ENCODE measurements at places on chromosomes 7 and 10. TPM values are rescaled to one million over a fixed set of nuclear protein-coding genes. Genes with fewer than 3 reads are reported as not detected.

OPN1SW gene
- not detected for total RNA-seq

DNA sequence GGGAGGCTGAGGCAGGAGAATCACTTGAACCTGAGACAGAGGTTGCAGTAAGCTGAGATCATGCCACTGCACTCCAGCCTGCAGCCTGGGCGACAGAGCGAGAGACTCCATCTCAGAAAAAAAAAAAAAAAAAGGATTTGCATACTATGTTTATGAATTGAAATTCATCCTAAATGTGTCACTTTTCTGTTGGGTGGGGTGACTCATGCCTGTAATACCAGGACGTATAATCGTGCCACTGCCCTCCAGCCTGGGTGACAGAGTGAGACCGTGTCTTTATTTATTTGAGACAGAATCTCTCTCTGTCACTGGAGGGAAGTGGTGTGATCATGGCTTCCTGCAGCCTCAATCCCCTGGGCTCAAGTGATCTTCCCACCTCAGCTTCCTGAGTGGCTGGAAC, 5.8 kb downstream of the ZNF212 start:
- no peak for DNase-seq

DNA sequence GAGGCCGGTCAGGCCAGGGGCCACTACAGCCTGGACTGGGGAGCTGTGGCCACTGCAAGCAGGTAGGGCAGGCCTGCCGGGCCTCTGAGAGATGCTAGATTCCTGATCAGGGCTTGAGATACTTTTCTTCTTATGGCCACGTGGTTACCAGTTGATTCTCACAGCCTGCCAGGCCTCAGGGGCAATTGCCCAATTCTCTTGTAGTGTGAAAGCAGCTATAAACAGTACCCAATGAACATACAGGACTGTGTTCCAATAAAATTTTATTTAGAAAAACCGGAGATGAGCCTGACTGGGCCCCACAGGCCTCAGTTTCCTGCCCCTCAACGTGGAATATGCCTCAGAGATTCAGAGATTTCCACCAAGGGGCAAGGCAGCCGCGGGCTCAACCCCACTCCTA, 475.2 kb downstream of the TCERG1L start:
- no peak for DNase-seq

AFAP1L2 gene
- 1.7 TPM for total RNA-seq

DNA sequence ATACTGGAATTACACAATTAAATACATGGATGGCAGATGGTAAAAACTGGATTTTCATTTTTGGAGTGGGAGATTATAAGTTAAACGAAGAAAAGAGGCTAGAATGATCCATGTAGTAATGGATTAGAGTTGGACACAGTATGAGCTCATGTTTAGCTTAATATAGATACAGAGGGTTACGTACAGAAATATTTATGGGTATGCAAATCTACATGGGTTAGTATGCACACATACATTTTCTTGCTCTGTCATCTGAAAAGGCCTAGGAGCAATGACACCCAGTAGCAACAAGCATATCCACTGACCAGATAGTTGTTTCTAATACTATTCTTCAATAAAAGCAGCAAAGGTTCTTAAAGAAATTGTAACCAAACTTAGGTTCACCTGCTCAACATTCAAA, 366.4 kb downstream of the SEMA3D start:
- no peak for DNase-seq

PRLHR gene
- not detected for total RNA-seq

DNA sequence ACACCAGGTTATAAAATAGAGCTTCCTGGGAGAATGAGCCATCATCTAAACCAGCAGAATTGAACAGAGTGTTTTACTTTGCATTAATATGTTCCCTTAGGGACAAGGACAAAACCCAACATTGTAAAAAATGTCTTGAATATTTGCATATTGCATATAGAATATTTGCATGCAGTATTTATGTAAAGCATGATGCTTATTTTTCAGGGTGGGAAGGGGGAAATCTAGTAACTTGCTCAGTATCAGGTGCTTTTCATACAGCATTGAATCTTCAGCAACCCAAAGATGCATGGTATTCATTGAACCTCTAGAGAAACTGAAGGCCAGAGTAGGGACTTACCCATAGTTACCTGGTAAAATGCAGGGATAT, 409.2 kb upstream of the ZMIZ1 start:
- no peak for DNase-seq

AKR1D1 gene
- not detected for total RNA-seq

DNA sequence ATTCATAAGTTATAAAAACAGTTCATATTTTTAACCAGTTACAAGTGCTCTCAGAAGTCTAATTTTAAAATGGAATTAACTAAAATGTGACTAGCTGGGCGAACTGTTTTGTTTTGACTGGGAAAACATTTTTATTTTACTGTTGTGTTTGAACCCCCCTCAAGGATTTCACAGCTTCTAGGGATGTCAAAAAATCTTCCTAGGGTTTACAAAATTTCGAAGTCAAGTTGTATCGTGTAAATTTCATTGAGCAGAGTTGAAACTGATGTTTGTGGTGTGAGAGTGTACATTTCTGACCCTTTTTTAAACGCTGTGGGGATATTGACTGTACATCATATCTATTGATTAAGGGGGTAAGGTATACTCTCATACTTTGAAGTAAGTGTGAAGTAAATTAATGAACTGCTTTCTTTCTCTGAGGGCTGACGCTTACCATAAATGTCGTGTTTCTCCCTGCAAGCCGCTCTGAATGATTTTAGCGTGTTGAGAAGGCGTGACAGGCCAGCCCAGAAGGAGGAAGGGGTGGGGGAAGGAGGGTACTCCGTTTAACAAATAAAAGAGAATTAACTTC, 1.8 kb upstream of the SP8 start:
- no peak for DNase-seq

ANKRD2 gene
- total RNA-seq, result not detected

GRCh38 chr10:79111846-79112614, 43.3 kb downstream of the ZMIZ1 start:
- no peak for DNase-seq

GRCh38 chr10:6151087-6151977, 51.4 kb upstream of the PFKFB3 start:
- DNase-seq, result peak; percentile 34

GNAT3 gene
- total RNA-seq, result not detected

DNA sequence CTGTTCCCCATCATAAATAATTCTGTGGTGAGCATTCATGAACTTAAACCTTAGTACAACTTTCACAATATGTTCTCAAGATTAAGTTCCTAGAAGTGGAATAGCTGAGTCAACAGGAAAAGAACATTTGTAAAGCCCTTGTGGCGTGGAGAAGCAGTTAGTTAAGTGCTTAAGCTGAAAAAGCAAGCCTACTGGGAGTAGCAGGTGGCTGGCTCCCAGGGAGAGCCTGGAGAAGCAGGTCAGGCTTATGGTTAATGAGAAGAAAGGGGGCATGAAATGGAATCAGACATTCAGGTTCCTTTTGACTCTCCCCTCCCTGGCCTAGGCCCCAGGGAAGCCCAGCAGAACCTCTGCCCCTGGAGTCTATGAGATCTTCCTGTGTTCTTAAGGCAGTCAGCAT, 35.3 kb downstream of the VSTM4 start:
- DNase-seq, result no peak

NUTM2A gene
- not detected for total RNA-seq

DNA sequence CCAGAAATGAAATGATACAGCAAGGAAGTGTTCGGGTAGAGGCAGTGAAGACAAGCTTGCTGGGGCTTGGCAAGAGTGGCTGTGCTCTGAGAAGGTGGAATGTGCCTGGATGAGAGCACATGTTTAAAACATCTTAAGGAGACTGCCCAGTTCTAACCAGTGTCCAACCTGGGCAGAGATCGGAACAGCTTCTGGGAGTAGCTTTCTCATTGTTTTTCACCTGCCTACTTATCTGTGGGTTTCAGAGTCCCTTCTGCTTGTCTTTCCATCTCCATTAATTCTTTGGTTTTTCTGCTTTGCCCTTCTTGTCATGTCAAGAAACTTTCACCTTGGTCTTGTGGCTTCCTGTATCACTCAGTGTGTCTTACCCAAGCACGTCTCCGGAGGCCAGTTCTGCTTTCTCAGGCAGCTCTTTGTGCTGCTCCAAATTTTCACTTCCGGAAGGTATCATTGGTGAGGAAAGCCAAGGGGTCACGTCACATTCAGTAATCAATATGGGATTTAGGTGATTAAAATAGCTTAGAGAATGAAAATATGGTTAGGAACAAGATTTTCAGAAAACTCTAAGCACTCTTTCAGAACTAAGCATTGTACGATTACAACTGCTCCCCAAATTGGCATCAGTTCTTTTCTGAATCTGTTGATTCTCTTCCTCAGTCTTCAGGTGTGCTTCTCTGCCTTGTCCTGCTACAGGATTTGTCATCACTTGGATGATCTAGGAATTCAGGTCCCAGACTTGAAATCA, 5.5 kb upstream of the LAMB4 start:
- DNase-seq, result no peak

GRCh38 chr7:108770981-108771745, 201.5 kb downstream of the DNAJB9 start:
- DNase-seq, result no peak

SEC31B gene
- total RNA-seq, result 0.10 TPM

DNA sequence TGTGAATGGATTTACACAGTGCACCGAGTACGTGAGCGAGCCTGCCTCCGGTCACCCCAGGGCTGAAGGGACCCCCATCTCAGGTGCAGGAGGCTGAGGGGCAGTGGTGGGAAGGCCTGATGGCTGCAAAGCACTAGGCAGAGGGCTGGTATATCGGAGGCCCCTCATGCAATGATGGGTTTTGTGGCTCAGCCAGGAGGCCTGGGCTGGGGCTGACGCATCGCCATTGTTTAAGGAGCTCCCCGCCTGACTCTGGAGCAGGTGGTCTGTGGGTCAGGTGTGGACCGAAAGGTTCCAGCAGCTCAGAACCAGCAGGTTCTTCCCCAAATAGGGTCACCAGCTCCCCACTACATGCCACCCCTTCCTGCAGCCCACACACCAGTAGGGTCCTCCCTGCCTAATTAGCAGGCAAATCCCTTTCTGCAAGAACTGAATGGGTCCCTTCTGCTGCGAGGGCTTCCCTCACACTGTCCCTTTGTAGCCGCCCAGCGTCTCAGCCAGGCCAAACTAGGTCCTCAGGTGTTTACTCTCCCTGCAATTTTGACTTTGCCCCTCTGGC, 33.0 kb downstream of the OAT start:
- no peak for DNase-seq

GRCh38 chr7:13692548-13692947, 296.9 kb downstream of the ETV1 start:
- no peak for DNase-seq

- no peak for DNase-seq
Observed at GRCh38 chr10:60645980-60646379, 132.3 kb upstream of the CDK1 start.

RASA4 gene
- total RNA-seq, result 6.9 TPM

DNA sequence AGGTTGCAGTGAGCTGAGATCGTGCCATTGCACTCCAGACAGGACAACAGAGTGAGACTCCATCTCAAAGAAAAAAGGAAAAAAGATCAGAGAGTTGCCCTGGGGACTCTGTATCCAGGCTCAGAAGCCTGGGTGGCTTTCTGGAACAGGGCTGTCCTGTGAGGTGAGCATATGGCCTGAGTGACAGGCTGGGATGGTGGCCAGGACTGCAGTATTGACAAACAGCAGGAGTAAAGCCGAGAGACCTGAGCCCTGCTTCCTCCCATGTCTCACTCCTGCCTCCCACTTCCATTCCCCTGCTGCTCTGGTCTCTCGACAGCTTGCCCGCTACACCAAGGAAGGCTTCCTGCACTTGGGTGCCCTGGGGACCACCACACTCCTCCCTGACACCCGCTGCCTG, 578.5 kb downstream of the GALNT17 start:
- DNase-seq, result no peak

DNA sequence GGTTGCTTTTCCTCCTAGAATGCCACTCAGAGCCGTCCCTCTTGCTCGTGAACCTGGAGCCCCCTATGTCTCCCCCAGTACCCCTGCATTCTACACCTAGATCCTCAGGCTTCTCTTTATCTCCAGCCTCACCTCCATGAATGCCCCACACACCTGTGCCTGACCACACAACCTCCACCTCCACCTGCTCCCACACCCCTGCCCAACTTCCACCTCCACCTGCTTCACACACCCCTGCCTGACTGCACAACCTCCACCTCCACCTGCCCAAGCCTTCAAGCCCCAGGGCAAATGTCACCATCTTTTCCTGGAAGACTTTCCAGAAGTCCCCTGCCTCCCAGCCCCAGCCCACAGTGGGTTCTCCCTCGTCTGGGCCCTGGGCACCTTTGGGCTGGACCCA, 6.9 kb upstream of the LFNG start:
- no peak for DNase-seq

- no peak for DNase-seq
Observed at GRCh38 chr10:123404357-123404756, 250.2 kb downstream of the BUB3 start.

- DNase-seq, result no peak
Observed at GRCh38 chr7:106424476-106425016, 139.8 kb upstream of the NAMPT start.

- DNase-seq, result no peak
Observed at GRCh38 chr10:129832573-129833467, 131.3 kb downstream of the EBF3 start.

GRCh38 chr10:51422311-51423120, 276.9 kb downstream of the CSTF2T start:
- DNase-seq, result peak; percentile 6

DNA sequence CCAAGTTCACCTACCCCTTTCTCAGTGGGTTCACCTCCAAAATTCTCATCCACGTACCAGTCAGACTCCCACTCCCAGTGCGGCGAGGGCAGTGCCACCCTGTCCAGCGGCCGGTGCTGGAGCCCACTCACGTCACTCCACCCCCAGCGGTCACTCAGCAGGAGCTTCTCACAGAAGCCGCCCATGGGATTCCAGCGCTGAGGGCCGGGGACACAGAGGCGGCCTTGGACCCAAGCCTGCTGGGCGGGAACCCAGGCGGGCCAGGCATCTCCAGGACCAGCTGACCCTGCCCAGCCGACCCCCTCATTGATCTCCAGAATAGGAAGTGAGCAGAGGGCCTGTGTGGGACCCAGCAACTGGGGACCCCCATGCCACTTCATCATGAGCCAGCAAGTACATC, 7.2 kb downstream of the TECPR1 start:
- no peak for DNase-seq

DNA sequence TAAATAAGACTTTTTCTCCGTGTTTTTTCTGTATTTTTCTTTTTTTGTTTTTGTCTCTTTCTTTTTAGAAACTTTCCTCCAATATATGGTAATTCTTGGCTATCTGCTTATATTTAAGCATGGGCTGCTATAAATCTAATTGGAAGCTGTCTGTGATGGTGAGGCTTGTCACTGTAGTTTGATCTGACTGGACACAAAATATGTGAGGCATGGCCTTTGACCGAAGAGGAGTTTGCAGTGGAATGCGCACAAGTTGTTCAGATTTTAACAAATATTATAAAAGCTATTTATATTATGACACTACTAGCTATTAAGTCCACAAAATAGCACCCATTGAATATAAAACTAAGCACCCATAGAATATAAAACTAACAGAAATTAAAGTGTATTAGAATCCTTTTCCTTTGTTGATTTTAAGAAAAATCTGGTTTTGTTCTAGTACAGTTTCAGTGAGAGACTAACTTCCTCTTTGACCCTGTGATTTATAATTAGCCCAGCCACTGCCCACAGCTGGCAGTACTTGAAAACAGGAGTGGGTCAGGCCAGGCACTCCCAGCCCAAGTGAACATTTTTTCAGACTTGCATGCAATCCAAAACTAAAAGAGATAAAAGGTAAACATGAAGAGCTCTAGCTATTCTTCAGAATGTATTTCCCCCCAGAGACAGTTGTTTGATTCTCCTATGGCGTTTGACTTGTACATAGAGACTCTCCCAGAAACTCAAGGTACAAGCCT, 69.9 kb upstream of the FGL2 start:
- DNase-seq, result no peak
